Posterior cingulate gyrus (tissue), 11 donors: ENCODE measurements at places on chromosomes 16 and 17.

- no peak for DNase-seq
These were observed 6.2 kb downstream of the GSE1 start for GRCh38 chr16:85619101-85619891.

GRCh38 chr16:53745753-53746266 is 41.9 kb downstream of the FTO start:
- no peak for DNase-seq

DNA sequence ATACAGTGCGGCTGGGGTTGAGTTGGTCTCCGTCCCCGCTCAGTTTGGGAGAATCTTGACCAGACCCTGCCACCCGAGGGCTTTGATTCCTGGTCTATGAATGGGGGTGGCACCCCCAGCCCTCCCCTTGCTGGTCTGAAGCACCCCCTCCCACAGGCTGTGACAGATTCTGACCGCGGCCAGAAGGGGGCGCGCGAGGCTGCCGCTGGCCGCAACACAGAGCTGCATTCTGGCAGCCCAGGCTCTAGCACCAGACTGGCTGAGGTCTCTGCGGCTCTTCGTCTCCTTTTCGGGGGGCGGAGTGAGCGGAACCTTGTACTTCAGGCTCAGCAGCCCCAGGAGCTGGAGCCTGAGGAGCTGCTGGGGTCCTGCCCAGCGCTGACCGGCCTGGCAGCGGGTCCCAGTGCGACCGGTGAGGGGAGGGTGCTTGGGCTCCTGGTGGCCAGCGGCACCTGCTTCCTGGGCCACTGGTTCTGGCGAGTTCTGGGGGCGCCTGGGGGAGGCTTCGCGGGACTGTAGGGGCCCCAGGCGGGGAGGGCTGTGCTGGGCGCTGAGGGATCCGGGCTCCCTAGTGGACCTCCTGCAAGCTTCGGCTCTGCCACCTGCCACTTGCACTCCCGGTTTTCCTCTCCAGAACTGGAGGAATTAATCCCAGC is 1011.6 kb downstream of the KCNJ18 start:
- no peak for DNase-seq

DNA sequence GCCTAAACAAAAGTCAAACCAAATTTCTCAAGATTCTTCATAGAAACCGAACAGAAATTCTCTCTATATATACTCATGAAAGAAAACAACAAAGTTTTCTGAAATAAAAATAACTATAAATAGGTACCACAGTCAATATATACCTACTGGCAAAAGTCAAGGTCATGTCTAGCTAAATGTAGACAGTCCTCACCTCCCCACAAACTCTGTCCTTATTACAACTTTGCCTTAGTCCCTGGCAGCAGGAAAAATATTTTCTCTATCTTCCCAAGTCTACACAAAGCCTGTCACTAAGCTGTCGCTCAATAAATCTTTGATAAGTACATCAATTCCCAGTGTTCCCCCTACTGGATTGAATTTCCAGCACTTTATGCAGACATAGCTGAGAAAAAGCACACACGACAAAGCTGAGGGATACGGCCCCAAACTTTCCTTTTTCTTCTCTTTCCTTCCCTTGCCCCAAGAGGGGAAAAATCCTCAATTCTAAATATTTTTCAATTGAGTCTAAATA is 2.7 kb downstream of the CFAP20 start:
- DNase-seq: no peak

DNA sequence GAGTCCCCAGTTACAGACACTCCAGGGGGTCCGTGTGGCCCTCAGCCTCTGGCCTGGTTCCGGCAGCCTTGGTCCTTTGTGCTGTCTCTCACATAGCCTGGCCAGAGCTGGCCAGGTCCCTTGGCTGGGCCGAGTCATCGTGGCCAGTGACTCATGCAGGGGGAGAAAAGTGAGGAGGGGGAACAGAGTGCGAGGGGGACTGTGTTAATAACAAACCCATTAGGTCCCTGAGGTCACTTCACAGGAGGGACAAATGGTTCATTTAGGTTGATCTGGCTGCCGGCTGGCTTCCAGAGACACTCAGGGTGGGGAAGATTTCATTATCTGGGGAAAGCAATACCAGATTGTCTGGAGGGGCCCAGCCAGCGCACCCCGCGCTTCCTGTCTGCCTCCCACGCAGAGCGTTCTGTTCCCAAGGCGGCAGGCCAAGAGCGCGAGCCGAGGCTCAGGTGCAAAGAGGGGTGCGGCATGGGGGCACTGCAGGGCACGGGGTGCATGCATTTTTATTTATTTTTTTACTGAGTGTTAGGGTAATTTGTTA is 223.1 kb downstream of the SEC14L1 start:
- no peak for DNase-seq

- peak; percentile 15 for DNase-seq
These were observed 8.4 kb upstream of the SLC47A2 start for GRCh38 chr17:19724501-19725420.

DNA sequence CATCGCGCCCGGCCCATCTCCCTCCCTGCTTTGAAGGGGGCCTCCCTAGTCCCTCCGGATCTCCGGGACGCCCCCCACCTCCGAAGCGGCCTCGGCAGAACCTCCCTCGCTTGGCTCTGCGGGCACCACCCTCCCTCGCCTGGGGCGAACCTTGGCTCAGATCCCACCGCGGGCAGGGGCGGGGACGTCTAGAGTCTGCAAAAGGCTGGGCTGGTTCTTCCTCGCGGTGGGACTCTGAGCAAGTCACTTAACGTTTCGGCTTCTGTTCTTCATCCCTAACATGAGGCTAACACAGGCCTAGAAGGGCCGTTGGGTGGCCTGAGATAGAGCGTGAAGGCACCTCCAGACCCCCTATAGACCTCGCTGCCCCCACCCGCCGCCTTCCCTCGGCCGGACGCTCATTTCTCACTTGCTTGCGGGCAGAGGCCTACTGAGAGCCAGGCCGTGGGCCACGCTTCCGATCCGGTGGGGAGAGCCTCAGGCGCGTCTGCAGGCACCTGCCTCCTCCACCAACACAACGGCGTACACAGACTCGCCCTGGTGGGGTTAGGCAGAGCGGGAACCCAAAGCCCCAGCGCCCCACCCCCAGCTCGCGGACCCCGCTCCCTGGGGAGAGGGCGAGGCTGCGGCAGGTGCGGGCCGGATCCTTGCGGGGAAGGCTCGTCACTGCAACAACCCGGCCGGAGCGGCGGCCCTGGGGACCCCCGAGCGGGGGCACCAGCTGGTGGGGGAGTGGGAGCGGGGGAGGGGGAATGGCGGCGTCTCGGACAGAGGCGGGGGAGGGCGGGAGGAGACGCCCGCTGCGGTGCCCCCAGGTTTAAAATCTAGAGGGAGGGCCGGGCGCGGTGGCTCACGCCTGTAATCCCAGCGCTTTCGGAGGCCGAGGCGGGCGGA is 5.4 kb downstream of the MYO1C start:
- DNase-seq: peak; percentile 81

DNA sequence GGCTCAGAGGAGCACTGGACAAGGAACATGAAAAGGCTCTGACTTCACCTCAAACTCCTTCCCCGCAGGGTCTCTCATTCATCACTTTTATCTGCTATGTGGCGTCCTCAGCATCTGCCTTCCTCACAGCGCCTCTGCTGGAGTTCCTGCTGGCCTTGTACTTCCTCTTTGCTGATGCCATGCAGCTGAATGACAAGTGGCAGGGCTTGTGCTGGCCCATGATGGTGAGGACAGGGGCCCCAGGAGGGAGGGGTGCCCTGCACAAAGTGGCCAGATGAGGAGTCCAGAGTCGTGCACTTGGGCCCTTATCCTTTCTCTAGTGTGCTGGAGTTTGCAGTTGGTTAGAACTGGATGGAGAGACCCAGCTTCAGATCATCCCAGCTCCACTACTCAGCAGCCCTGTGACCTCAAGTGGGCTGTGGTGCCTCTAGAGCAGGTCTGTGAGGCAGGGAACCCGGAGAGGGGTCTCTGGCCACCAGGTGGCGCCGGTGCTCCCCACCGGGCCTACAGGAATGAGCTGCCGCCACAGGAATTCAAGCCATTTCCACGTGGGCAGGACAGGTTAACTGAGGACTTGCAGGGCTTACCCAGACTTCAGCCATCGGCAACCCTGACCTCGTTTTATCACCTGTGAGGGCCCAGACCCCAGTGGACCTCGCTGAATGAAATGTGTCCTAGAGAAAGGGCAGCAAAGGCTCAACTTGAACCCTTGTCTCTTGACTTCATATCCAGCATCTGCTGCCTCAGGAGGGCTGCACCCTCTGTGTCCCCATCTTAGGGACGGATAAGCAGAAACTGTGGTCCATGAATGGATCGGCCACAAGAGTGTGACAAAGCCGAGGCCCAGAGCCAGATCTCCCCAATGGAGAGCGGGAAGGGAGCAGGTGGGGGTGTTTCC is 4.0 kb downstream of the CMTM3 start:
- DNase-seq: peak; percentile 59

- DNase-seq: no peak
These were observed 560.6 kb downstream of the TOX3 start for GRCh38 chr16:51986301-51986700.

GRCh38 chr17:69725146-69725545 is 310.6 kb downstream of the MAP2K6 start:
- no peak for DNase-seq
